ENCODE measurements at places on chromosomes 16 and 17.
A peak's percentile ranks its signal among the peaks of the same experiment; 100 is the strongest.

GRCh38 chr17:69478916-69479315 lies 64.4 kb downstream of the MAP2K6 start:
- DNase-seq = no peak

GRCh38 chr16:14489460-14489859 lies 140.6 kb downstream of the PARN start:
- DNase-seq = no peak

GRCh38 chr17:78910497-78911284 lies 7.7 kb upstream of the CEP295NL start:
- no peak for DNase-seq

DNA sequence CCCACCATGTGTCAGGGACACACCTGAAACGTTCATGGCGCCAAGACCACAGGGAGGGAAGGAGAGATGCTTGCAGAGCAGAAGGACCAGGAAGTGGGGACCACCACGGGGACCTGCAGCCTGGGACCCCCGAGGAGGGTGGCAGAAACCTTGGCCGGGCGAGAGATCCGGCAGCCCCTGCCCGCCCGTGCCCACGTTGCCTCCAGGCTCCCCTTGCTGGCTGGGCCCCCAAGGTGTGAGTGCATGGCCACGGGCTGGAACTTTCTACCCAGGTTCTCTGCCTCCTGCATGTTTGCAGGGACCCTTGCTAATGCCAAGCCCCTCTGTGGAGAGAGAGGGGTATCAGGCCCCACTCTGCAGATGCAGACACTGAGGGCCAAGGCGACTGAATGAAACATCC lies 50.4 kb downstream of the USP22 start:
- DNase-seq = no peak

- no peak for DNase-seq
These were observed 366.3 kb upstream of the HSBP1 start for GRCh38 chr16:83441517-83441916.

GRCh38 chr16:50326835-50327465 lies 41.8 kb downstream of the BRD7 start:
- DNase-seq = peak; percentile 43

DNA sequence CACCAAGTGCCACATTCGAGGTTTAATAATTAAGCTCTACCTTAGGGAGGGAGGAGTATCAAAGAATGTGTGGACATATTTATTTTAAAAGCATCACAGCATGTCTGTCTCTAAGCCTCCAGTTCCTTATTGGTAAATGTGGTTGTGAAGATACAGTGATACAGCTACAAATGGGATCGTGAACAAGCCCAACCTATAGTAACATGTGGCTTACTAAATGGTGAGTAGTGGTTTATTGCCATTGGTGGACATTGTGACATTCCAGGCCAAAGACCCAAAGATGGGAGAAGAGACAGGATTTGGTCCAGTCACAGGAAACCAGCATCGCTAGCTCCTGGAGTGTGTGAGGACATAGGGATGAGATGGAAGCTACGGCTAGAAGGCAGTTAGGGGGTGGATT lies 51.2 kb downstream of the IQCK start:
- no peak for DNase-seq

DNA sequence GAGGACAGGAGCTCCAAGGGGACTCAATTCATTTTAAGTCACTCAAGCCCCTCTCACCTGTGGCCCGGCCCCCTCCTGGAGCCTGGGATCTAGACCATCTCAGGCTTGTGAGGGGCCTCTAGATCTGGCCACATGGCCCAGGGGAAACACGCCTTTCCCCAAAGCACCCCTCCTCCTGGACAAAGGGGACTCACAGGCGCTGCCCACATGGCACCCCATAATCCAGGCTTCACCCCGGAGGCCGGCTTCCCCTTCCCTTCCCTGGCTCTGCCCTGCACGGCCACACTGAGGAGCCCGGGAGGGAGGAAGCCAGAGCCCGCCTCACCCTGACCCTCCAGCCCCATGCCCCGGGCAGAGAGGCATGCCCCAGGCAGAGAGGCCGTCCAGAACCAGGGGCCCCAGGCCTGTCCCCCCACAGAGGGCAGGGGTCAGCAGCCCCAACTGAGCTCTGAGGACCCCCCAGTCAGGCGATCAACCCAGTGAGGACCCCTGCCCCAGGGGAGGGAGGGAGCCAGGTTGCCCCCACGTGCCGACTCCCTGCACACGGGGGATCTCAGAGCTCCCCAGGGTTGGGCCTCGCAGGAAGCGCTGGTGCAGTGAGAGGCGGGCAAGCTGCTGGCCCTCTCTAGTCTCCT lies 10.9 kb downstream of the HS3ST6 start:
- no peak for DNase-seq
